ENCODE measurements at places on chromosomes 13 and 19.

GRCh38 chr13:52810011-52810410 is 38.4 kb downstream of the PCDH8 start:
- no peak for DNase-seq

DNA sequence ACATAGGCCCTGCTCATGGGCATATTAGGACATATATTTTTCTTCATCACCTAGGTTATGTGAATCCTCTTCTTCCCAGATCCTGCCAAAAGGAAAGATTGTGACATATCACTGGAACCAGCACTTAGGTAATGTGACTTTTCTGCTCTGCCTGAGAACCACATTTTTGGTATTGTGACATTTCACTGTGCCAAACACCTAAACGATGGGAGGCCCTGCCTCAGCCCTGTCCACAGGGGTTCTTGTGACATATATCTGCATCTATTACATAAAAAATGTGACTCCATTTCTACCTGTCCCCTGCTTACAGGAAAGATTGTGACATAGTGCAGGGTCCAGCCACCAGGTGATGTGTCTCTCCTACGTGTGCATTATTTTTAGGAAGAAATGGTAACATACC is 18.5 kb upstream of the ZNF730 start:
- no peak for DNase-seq

GRCh38 chr19:35231956-35232645 is 3.6 kb upstream of the FAM187B start:
- DNase-seq = no peak

GRCh38 chr13:42859760-42860159 is 78.4 kb downstream of the FAM216B start:
- no peak for DNase-seq

DNA sequence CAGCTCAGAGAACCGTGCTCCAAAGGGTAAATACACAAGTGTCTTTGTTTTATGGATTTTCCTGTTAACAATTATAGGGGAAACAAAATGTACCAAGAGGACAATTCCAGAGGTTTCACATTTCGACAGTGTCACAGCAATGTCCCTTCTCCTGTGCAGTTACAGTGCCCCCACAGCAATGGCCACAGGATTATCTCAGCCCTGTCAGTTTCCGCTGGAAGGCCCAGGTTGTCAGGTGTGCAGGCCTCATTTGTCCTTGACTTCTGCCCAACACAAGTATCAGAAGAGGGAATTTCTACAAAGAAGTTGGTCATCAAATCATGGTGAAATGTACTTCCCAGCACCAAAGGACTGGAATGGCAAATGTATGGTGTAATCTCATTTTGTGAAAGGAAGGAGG is 11.2 kb upstream of the N4BP2L2 start:
- no peak for DNase-seq

DNA sequence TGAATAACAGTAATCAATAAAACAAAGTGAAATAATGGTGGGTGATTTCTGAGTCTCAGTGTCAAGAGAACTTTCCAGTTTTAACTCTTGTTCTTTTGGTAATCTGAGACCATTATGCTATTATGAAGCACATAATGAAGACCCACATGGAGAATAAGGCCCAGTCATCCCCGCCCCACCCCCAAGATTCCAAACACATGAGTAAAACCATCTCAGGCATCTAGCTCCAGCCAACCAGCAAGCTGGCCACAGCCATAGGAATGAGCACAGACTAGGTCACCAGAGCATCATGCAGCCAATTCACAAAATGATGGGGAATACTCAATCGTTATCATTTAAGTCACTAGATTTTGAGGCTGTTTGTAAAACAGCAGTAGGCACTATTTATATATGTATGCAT is 1769.0 kb upstream of the PCDH20 start:
- DNase-seq = no peak

- peak; percentile 13 for DNase-seq
Measured at GRCh38 chr13:50387051-50387581, 371.9 kb downstream of the KCNRG start.

DNA sequence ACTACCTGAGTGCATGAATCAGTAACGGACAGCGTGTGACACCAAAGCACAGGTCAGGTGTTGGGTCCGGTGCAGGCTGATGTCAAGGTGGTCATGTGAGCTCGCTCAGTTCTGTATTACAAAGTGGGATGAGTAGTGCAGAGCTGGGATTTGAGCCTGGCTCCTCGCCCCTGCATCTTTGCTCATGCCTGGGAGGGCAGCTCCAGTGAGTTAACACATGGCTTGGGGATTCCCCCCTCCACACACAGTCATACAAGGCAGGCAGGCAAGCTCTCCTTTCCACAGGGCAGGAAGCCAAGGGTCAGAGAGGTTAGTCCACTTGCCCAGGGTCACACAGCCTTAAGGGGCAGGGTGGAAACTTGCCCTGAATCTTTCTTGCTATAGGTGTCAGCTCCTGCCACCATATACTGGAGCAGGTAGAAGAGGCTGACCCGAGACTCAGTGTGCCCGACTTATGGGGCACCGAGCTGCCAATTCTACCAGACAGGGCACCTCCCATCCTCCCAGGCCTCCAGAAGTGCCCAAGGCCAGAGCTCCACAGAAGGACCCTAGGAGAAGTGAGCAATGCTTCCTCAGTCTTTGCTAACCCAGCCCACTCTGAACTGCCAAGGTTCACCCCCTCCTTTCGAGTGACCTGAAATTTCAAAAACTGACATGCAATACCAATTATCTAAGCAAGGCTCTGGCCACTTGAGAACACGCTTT is 35.4 kb downstream of the ZNF787 start:
- no peak for DNase-seq

DNA sequence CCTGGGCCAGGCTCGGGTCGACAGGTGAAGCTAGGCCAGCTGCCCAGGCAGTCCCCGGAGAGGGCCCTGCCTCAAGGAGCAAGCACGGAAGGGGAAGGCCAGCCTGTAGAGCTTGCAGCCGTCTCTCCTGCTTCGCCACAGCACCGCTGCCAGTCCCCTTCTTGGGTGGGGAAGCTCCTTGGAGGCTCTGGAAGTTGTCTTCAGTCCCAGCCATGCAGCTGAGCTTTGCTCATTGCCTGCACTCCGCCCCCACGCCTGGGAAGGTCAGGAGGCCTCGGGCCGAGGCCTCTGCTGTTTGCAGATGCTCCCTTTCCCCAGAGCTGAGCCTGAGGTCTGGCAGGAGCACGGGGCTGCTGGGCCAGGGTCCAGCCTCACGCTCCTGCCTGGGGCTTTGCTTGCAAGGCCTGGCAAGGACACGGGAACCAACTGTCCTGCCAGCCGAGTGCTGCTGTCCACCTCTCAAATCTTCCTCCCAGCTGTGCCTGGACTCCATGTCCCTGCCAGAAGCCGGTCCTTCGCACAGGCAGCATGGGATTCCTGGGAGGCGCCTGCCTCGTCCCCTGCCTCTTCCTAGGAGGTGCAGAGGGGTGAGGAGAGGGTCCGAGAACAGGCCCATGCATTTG is 13.3 kb downstream of the PLEKHF1 start:
- no peak for DNase-seq

- DNase-seq = no peak
Measured at GRCh38 chr13:45615501-45616101, at the start of gene ERICH6B. TSS of gene ERICH6B (minus strand) at chr13:45615739. CDS start at chr13:45597005, 18,734 bp downstream.

DNA sequence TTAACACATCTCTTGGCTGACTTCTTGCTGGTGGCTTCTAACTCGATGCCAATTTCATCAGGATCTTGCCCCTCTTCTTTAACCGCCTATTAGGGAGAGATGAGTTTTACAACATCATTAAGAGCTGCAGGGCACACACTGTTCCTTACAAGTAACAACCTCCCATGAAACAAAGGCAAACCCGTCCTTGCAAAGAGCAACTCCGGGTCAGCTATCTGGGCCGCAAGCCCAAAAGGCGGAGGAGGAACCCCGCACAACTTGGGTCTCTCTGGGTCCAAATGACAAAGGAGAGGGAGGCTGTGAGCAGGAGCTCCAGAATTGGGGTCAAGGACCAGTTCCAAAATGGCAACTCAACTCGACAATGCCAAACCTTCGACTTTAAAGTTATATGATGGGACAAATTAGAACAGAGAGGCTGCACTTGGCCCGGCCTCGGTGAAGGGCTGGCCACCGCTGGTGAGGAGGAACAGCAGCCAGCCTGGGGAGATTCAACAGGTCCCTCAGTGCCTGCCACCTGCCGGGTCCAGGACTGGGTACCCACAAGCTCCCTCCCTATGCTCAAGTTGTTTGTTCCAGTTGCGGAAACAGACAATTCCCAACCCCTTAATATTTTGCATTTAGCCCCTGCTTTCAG is 1.1 kb downstream of the SAFB2 start:
- DNase-seq = no peak

DNA sequence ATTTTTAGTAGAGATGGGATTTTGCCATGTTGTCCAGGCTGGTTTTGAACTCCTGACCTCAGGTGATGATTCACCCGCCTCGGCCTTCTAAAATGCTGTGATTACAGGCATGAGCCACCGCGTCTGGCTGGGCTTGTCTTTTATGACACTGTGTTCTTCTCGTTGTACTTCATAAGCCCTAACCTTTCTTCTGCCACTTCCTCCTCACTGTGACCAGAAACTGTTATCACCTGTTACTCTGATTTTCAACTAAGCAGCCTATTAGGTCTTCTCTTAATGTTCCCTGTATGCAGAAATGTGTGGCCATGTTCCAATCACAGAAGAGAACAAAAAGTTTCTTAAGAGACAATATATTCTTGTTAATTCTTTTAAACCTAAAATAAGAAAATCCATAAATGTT is 16.4 kb downstream of the ZNF790 start:
- no peak for DNase-seq

- DNase-seq = no peak
Measured at GRCh38 chr13:101417043-101417406, 717 bp upstream of the NALCN start.

DNA sequence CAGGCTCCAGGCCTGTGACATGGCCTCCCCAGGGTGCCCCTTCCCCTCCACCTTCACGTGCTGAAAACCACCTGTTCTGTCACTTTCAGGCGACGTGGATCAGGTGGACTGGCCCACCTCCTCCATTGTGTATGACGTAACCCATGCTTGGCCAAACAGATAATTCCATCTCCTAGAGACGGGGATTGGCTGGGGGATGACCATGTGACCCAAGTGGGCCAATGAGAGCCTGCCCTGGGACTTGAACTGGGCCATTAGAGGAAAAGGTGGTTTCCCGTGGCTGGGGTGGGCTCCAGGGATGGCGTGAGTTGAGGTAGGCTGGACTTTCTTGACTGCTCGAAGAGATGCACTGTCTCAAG is 3.6 kb upstream of the ADAMTSL5 start:
- DNase-seq = no peak

- DNase-seq = peak; percentile 31
Measured at GRCh38 chr19:18612772-18613588, at the start of gene TMEM59L. TSS of gene TMEM59L (plus strand) at chr19:18612870. CDS start at chr19:18612959, 89 bp downstream.

DNA sequence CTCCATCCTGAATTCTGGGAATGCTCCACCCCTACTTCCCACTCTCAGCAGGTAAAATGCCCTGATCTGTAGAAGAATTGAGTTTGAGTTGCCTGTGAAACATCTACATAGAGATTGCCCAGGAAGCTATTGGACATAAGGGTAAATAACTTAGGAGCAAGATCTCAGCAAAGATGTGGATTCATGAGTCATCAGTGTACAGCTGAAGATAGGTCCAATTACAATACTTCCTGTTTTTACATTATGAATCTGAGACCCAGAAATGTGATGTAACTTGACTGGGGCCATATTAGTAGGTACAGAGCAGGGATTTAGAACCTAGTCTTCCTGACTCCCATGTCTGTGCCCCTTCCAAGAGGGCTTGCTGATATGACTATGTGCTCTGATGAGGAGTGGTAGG is 79.4 kb upstream of the FNDC3A start:
- DNase-seq = no peak

DNA sequence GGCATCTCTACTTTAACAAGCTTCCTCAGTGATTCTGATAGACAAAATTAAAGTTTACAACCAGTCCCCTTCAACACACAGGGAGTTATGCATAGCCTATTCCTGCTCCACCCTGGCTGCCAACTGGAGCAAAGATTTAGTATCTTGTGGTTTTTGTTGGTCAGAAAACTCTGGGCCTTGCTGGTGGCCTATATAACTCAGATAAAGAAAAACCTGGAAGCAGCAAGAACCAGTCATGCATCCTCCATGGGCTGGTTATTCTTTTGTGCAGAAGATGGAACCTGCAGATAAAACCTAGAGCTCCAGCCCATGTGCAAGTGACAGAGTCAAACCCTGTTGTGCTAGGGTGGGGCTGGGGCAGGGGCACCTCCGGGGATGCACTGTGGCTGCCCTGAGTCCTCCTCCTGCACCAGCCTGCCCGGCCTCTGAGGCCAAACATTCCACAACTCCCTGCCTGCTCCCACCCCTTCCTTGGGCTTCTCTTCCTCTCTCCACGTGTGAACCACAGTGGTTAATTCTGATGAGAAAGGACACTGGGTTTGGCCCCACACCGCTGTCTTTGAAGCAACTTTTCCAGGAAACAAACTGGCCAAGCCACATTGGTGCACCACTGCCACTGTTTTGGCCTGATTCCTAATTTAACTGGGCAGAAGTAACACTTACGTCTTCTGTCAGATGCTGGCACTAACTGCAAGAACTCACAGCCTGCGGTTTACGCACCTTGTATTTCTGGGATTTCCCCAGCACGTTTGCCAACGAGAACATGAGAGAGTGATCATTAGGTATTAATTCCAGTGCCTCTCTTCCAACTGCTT is 23.3 kb upstream of the GGACT start:
- DNase-seq = no peak
